ENCODE measurements at places on chromosomes 2 and 18.

DNA sequence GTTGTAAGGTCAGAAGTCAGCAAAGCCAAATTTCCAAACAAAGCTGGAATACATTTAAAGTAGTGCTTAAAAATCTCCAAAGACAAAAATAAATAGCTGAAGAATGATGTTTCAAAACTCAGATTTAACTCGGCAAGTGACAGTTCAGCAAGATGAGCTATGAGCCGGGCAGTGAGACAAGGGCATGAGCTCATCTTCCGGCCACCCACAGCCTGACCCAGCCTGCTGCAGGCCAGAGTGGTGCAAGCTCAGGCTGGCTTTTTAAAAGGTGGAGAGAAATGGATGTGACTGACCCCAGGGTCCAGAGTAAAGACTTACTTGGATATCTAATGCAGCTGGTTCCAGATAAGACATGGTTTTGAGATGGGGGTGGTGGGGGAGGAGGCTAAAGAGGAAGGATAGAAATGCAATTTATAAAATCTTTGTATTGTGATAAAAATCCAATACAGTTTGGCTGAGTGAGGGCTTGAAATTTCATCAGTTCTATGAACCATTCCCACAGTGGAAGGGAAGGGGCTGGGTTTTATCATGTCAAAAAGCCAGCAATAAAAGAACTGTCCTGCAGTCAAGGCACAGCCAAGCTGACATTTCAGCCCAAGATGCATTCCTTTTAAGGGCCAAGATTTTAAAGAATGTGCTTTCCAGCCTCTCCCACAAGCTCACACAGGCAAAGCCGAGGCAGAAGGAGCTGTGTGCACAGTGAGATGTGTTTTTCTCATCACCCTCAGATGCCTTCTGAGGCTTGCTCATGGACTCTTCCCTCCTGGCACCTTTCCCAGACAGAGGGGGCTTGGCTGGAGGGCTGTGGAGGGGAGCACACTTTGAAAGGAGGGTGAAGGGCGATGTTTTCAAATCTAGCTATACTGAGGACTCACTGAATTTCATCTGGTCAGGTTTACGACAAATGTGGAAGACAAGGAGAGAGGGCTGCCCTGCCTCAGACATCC lies 97.9 kb upstream of the KLHL29 start:
- DNase-seq = no peak

- no peak for DNase-seq
Measured at GRCh38 chr2:167953776-167954175, 293.6 kb downstream of the STK39 start.

GRCh38 chr2:49002750-49003149 lies 151.6 kb downstream of the FSHR start:
- no peak for DNase-seq

DNA sequence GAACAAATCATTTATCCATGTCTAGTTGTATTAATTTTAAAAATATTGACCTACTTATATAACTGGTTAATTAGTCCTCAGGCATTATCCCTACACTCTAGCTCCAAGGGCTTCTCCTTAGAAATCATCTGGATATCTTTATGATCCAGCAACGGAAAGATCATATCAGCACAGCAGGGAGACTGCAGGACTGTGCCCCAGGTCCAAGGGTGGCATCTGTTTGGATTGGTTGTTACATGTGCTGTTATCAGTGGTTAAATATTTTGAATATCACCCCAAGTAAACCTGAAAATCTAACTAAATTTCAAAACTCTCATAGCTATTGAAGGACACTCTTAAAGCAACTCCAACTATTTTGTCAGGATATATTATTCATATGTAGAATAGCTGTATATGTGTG lies 556.2 kb upstream of the ZEB2 start:
- no peak for DNase-seq

- DNase-seq = no peak
Measured at GRCh38 chr2:10860814-10861325, 48.3 kb upstream of the PDIA6 start.

- no peak for DNase-seq
Measured at GRCh38 chr2:229539628-229540027, 174.7 kb downstream of the DNER start.

- DNase-seq = no peak
Measured at GRCh38 chr2:127045792-127046501, 61.0 kb downstream of the BIN1 start.

DNA sequence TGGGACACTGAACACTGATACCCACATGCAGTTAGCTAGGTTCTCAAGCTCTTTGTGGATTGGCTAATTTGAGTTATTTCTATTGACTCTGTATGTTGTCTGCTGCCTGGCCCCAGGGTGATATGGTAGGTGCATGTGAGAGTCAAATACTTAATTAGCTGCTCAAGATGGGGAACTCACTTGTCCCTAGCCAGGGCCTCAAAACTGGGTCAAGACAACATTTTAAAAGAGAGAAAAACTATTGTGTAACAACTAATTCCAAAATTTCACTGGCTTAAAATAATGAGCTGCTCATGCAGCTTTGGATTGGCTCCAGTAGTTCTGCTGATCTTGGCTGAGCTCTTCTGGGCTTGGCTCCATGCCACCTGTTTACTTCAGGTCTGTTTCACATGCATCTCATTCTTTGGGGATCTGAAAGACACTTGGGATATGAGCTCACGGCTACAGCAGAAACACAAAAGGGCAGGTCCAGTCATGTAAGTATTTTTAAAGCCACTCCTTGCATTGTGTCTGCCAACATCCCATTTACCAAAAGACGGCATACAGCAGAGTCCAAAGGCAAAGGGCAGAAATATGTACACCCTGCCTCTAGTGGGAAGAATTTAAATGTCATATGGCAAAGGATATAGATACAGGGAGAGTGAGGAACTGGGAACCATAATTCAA lies 716.8 kb downstream of the SUCLG1 start:
- no peak for DNase-seq

- DNase-seq = no peak
Measured at GRCh38 chr2:86477349-86477748, 36.2 kb downstream of the KDM3A start.

- no peak for DNase-seq
Measured at GRCh38 chr2:133765658-133766057, 197.4 kb upstream of the NCKAP5 start.

DNA sequence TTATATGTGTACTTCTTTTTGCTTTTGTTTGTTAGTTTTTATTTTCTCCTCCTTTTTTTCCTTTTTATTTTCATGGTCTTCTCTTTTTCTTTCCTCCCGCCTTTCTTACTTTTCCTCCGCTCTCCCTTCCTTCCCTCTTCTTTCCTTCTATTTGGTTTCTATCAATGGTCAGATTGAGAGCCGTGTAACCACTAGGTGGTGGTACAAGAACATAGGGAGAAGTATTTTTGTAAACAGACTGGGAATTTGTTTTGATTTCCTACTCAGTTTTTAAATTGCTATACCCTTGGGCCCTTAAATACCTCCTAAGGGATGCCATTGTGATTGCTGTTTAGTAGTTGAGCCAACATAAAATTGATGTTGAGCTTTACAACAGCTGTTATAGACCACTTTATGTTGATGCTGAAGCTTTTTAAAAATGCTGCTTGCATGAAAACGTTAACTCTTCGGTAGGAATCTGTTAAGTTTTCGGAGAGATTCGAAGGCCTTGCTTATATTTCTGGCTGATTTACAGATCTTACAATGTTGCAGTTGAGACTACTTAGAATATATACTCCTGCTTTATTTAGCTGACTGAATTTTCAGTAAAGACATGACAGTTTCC lies 124.2 kb downstream of the UBE2E3 start:
- DNase-seq = peak; percentile 42
